Glomerular endothelial cell (primary cell): ENCODE measurements at places on chromosomes 4 and X.

GRCh38 chrX:14193547-14193946 is 163.9 kb upstream of the GEMIN8 start:
- no peak for DNase-seq

DNA sequence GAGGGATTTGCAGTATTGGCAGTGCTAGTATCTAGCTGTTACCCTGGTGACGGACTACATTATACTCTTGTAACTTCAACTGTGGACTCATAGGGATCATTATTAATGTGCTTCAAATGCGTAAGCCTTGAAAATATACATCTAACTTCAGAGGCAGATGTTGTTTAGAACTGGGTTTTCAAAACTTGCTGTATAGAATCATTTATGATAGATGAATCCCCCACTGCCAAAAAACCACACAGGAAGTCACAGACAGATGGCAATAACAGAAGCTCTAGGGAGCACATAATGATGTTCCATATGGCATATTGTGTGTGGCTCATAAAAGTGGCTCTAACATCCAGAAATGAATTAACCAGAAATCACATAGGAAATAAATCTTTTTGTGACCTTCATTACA is 62.3 kb upstream of the RELL1 start:
- no peak for DNase-seq

DNA sequence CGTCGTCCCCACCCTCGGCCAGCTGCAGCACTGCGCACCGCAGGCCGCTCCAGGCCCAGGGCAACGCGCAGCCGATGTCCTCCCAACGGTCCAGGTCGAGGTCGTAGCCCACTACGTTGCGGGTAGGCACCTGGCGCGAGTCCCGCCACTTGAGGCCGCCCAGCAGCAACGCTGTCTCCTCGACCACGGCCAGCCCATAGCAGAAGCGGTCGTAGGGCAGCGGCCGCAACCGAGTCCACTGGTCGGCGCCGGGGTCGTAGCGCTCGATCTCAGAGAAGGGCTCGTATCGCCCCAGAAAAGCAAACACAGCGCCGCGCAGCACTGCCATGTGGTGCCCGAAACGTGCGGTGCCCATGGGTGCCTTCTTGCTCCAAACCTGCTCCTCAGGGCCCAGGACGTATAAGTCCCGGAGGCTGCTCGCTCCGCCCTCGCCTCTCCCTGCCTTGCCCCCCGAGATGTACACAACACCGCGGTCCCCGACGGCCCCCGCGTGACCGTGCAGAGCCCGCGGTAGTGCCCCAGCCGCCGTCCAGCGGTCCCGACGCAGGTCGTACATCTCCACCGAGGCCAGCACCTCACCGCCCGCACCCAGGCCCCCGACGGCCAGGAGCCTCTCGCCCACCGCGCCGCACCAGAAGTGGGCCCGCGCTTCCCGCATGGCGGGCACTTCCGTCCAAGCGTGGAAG is 2.1 kb downstream of the KLHL34 start:
- no peak for DNase-seq

DNA sequence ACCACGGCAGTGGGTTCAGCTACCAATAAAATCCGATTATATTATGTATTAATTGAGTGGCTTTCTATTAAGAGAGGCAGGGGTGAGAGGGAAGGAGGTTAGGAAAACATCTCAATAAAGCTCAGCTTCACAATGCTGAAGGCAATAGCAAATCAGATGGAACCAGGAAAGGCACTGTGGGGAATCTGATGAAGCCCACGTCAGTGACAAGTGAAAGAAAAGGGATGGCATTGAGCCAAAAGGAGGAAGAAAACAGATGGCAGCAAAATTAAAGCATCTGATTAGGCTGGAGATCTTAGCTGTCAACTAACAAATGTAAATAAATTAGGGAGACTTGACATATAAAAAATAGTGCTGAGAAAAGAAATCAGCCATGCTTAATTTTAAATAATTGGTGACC is 180.9 kb downstream of the RASL11B start:
- no peak for DNase-seq

DNA sequence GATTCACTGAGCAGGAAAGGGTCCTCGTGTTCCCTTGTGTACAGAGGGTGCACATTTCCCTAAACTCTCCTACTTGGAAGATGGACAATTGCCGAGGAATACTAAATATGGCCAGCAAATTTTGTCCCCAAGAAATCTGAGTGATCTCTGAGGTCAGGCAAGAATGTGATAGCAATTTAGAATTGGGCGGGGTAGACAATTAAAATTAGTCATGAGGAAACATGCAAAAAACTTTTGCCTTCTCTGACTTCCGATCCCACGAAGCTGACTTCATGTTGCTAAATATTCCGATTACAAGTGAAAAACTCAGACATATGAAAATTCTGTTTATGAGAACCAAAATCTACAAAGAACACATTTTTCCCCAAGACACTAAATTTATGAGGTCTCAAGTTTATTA is 453.9 kb upstream of the ZFP42 start:
- DNase-seq, result no peak

- DNase-seq, result no peak
Measured at GRCh38 chr4:86247320-86247719, 112.5 kb downstream of the MAPK10 start.

- DNase-seq, result no peak
Measured at GRCh38 chr4:24551492-24552289, 32.7 kb downstream of the DHX15 start.

- DNase-seq, result no peak
Measured at GRCh38 chrX:94977562-94977961, 1303.6 kb downstream of the FAM133A start.

DNA sequence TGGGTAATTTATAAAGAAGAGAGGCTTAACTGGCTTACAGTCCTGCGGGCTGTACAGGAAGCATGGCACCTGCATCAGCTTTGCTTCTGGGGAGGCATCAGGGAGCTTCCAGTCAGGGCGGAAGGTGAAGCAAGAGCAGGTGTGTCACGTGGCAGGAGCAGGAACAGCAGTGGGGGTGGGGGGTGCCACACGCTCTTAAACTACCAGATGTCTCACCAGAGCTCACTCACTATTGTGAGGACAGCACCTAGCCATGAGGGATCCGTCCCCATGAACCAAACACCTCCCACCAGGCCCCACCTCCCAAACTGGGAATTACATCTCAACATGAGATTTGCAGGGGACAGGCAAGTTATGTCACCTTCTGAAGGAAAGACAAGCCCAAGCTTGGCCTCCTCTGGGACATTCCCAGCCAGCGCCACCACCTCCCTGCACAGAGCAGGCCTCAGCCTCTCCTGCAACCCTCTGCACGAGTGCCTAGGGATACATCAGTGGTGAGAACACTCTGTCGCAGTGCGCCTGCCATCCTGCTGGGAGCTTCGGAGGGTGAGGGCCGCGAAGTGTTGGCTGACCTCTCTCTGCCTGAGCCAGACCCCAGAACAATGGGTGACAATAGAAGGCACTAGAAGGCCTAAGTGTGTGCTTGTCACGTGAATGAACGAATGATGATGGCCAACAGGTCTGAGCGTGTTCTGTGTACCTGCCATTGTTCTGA is 244.3 kb downstream of the EVC2 start:
- DNase-seq, result no peak

DNA sequence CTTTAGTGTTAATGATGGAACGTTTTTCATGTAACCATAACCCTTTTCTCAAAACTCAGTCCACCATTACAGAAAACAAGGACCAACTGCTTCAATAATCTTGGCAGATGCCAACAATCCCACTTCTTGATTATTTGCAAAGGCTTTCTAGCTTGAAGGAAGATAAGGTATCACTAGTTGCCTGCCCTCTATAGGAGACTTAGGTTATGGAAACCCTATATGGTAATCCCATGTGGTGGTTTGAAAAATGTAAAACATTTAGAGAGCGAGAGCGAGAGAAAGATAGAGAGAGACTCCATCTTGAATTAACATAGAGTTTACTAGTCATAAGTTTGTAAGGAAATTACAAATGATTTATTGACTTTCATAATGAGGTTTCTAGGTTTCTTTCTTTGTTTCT is 1627.5 kb upstream of the TENM3 start:
- DNase-seq, result no peak

DNA sequence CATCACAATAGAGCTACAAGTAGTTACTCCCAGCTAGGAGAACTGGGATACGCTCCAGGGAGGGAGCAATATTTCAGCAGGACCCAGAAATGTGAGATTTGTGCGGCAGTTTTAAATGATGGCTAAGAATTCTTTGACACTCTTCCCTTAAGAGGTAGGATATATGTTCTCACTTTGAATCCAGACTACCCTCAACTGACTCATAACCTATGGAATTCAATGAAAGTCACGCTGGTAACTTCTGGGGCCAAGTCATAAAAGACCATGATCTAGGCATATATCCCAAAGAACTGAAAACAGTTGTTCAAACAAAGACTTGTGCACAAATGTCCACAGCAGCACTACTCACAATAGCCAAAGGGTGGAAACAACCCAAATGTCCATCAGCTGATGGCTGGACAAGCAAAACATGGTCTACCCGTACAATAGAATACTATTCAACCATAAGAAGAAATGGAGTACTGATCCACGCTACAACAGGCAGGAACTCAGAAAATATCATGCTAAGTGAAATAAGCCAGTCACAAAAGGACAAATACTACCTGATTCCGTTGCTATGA is 10.5 kb downstream of the CD99L2 start:
- DNase-seq, result no peak

DNA sequence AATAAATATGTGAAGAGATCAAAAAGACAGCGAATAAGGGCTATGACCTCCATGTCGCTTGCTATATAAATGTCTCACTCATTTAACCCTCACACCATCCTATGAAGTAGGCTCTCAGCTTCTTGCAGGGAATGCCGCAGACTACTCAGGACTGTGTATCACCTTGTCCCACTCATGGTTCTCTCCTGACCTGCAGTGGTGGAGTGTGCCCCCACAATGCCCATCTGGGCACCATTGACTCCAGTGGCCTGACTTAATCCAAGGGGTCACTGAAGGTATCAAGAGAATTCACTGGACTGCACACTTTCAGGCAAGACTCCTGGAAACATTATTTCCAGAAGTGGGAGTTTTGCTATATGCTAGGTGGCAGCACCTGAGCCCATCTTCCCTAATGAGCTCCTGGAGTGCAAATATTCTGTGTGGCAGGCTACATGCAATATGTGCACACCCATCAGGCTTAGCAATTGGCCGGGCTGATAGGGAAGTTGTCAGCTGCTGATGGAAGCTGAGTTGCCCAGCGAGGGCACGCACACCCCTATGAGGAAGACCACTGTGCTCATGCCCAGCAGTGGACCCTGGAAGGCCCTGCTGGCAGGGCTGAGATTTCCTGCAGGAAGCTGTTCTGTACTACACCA is 8.2 kb upstream of the EFNB1 start:
- DNase-seq, result no peak

GRCh38 chrX:57265126-57265525 is 21.4 kb upstream of the FAAH2 start:
- DNase-seq, result no peak

- no peak for DNase-seq
Measured at GRCh38 chr4:101009471-101009870, 337.9 kb downstream of the PPP3CA start.

GRCh38 chr4:61841714-61842113 is 641.6 kb downstream of the ADGRL3 start:
- no peak for DNase-seq

DNA sequence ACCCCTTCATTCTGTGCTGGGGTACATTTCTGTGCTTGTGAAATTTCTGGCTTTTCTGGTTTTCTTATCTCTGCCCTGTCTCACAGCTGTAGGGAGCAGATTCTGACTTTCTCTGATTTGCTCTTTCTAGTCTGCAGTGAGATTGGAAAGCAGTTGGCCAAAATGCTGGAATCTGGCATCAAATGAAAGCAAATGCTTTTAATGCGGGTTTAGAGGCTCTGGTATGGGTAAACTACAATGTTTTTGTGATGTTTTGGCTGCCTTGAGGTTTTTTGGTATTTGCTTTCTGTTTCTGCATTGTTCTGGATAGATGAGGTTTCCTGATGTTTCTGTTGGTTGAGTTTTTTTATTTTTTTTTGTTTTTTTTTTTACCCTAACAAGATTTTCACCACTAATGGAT is 23.8 kb downstream of the SMIM20 start:
- no peak for DNase-seq

DNA sequence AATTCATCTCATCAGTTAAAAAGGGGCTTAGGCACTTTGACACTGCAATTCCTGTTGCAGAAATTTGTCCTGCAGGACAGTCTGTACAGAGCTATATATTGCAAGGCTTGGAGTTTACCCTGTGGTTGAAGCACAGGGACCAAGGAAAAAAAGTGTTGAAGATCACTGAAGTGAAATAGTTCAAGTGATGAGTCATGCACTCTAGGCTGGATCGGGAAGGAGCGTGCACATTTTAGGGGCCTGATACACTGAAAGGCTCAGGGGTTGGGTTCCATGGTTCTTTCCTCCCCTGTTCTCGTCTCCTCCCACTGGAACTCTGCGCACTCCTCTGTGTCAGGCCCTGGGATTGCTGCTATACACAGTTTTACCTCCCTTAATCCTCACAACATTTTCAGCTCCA is 104.9 kb upstream of the ARMCX2 start:
- no peak for DNase-seq

- no peak for DNase-seq
Measured at GRCh38 chr4:106454581-106454980, 86.0 kb upstream of the GIMD1 start.

DNA sequence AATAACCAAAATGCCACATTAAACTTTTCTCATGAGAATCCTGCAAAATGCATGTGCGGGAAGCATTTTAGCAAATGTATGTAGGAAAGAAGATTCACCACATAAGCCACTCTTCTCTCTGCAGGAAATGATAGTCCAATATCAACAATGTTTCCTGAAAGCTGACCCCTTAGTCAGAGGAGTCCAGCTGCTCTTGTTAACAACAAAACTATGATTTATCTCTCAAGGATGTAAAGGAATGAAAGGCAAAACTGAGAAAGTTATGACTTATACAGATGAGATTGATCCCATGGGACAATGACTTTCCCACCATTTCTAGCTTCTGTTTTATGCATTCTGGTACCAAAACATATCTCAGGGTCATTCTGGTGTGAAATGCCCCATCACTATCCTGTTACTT is 125.0 kb upstream of the EDNRA start:
- no peak for DNase-seq
